ENCODE measurements at places on chromosomes 13 and 19.

- DNase-seq: peak; percentile 78
Measured at GRCh38 chr13:95137096-95137495, 164.2 kb downstream of the ABCC4 start.

- no peak for DNase-seq
Measured at GRCh38 chr13:83929157-83929556, 46.9 kb upstream of the SLITRK1 start.

DNA sequence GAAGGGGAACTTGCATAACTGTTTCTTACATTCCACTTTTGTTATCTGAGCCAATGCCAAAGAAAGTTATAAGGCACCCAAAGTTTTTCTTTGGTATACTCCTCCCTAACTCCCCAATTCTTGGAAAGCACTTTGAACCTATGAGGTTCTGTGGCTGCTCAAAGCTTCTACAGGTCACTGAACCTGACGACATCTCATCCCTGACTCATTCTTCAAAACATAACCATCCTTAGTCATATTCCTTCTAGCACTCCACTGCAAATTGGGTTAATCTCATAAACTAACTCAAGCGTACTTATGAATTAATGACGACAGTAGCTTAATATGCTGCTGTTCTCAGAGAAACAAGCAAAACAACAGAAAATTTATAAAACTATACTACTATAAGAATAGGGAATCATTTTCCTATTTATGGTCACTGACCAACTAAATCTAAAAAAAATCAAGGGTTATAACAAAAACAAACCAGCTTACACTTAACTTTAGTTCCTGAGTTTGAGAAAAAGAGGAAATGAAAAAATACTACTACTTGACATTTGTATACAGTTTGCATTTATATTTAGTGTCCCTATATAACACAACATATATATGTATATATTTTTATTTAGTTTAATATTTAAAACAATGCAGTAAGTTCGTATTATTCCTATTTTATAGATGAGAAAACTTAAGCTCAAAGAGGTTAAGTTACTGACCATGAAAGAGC is 69.1 kb downstream of the CAB39L start:
- DNase-seq: peak; percentile 7

DNA sequence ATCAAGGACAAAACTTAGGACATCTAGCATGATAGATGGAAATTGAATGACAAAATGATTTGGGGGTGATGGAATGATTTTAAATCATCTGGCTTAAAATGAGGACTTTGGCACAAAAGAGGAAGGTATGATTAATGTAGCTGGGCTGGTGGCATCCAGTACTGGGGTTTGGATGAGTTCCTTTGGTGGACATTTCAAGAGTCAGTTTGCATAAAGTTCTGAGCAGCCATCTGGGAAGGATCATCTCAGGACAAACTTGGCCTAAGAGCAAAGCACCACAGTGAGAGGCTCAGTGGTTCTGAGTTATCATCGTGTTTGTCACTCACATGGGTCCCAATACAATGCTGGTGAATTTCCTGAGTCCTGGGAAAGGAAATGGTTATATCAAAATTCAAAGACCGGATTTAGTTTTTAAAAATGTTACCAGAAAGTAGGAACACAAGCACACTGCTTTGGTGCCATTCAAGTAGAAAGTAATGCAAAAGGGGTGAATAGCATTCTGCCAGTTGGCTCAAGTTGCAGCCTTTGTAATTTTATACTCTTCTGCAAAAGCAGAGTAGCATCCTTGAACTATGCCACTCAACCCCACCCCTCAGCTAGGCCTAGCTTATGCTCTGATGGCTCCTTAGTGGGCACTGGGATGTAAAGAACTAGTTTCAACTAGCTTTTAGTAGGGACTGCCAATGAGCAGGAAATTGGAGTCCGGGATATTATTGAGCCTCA is 219.0 kb downstream of the COG6 start:
- DNase-seq: no peak

GRCh38 chr19:50434525-50434924 is 1.8 kb downstream of the MYBPC2 start:
- no peak for DNase-seq

DNA sequence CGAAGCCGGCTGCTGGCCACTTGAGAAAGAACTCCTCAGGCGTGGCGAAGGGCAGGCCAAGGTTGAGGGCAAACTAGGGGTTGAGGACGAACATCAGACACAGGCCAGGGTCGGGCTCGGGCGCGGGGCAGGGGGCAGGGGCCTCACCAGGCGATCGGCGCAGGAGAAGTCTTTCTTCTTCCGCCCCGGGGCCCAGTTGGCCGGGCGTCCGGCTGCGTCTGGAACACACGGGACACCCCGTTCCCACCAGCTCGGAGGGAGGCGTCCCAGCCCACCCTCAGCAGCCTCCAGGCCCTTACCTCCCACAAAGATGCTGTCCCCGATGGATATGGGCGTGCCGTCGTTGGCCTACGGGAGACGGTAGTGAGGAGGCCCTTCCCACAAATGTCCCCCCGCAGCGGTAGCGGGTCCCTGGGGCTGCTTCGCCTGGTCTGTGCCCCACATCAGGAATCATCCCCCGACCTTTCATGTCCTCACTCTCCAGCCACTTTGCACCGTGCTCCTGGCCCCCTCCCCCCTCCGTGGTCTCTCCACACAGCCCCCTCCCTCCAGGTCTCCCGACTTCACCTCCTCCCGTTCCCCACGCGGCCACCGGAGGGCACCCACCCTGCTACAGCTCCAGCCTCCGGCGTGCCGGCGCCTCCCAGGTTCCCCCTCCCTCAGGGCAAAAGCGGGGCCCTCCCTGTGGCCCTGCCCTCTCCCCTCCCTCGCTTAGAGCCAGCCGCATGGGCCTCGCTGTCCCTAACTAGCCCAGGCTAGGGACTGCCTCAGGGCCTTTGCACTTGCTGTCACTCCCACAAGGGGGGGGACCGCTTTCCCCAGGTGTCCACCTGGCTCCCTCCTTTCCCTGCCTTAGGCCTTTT is 4.8 kb downstream of the PNKP start:
- peak; percentile 36 for DNase-seq

DNA sequence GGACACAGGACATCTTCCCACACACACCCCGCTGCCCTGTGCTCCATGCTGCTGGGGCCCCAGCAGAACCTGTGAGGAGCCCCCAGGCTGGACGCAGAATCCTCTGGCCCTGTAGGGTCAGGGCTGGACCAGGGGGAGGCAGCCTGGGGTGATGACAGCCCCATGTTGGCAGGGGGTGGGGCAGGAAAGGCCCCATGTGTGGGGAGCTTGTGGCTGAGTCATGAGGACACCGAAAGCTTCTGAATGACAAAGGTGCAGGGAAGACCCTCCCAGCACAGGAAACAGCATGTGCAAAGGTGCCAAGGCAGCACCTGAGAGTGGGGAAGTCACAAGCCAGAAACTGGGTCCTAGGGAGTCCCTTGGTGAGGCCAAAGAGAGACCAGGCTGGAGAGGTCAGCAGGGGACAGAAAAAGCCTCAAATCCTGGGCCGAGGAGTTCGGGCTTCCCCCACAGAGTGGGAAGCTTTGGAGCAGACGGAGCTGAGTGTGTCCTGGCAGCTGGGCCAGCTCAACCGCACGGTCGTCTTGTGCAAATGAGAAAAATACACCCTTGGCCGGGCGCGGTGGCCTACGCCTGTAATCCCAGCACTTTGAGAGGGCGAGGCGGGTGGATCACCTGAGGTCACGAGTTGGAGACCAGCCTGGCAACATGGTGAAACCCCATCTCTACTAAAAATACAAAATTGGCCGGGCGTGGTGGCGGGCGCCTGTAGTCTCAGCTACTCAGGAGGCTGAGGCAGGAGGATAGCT is 17.5 kb downstream of the ATP8B3 start:
- no peak for DNase-seq

GRCh38 chr19:55494172-55494761 is 6.0 kb downstream of the SSC5D start:
- DNase-seq: no peak

- DNase-seq: no peak
Measured at GRCh38 chr19:58434217-58434616, 5.7 kb downstream of the ZNF132 start.

DNA sequence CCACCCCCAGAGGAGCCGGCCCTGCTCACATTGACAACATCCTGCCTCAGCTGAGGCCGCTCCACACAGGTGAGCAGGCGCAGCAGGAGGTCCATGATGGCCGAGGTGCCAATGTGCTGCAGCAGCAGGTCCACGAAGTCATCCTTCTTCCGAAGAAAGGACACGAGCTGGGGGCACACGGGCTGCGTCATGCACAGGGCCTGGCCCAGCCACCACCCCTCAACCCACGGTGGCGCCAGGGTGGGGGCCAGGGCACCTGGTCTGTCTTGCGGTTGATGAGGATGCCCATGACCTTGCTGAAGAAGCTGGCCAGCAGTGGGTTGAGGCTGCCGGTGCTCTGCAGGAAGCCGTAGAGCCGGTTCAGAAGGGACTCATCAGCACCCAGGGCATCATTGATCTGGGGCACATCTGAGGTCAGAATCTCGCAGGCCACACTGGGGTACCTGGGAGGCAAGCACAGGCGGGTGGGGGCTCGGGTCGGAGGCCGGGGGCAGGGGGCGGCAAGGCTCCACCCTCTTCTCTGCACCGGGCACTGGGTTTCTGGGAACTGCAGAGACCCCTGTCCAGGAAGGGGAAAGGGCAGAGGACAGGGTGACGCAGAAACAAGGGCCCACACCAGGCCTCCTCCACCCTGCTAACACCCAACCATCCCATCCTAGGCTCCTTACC is 13.4 kb downstream of the PPP6R1 start:
- no peak for DNase-seq

DNA sequence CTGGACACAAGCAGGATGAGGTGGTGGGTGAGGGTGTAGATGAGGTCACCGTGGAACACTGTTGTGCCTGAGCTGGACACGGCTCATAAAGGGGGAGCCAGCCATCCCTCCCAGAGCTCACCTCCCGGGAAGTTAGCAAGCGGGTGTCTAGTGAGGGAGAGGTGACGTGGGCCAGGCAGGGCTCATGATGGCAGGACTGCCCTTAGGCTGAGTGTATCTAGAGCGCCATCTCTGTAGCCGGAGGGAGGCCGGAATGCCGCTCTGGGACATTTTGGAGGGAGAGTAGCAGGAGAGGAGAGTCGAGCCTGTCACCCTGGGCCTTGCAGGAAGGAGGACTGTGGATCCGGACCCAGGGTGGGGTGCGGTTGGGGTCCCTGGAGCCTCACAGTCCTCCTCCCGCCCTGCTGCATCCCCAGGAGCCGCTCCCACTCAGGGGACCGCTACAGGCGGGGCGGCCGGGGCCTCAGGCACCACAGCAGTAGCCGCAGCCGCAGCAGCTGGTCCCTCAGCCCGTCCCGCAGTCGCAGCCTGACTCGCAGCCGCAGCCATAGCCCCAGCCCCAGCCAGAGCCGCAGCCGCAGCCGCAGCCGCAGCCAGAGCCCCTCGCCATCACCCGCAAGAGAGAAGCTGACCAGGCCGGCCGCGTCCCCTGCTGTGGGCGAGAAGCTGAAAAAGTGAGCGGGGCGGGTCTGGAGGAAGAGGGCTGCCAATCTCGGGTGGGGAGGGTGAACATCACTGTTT is 9.2 kb downstream of the ZNF296 start:
- DNase-seq: no peak

Data from Kasumi-1 (cell line).